Astrocyte (in vitro differentiated cells and primary cell): ENCODE measurements at places on chromosomes 1 and 21.

DNA sequence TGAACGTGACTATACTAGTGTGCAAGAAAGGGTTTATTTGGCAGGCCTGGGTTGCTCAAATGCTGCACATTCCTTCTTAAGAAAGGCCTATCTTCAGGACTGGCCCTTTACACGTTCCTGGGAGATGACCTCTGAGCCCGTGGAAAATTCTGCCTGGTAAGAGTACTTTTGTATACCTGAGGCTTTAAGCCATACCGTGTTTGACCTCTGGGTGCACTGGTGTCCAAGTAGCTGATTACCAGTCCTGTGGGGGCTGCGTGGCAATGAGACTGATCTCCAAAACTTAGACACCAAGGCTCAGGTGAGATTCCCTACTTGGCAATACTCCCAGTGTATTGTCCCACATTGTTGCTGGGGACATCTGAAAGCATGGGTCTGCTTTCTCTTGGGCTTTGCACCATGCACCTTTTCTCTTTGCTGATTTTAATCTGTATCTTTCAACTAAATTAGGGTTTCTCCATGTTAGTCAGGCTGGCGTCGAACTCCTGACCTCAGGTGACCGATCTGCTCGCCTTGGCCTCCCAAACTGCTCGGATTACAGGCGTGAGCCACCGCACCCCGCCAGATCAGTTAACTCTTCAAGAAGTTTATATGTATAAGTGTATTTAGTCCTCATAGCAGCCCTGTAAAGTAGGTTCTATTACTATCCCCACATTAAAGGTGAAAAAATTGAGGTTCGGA lies 44.5 kb downstream of the TRIM33 start:
- no peak for DNase-seq

- no peak for DNase-seq
These were observed 1290.8 kb downstream of the NCAM2 start for GRCh38 chr21:22288885-22289499.

DNA sequence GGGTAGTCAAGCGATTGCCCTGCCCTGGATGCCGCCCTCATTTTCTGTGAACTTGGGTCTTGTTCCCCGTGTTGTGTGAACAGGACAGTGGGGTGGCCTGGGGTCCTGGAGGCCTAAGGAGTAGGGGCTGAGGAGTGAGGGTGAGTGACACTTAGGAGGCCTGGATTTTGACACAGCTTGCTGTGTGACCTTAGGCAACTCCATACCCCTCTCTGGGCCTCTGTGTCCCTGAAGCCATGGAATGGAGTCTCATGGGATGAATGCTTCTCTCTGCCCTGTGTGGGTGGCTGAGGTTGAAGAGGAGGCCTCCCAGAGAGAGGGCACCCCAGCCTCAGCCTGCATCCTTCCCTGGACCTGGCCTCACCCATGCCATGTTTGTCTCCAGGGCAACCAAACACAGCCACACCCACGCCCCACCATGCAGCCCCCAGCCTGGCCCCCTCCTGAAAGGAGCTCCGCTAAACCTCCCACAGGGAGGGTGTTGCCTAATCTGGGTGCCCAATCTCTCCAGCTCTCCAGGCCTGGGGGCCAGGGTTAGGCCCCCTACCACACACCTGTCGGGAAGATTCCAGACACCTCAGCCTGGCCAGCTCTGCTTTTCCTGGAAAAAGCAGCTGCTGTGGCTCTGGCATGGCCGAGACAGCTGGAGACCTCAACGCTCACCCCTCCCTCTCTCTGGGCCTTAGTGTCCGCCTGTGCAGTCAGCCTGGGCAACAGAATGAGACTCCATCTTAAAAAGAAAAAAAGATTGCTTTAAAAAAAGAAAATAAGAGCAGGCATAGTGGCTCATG lies 9.9 kb downstream of the MYOM3 start:
- no peak for DNase-seq

DNA sequence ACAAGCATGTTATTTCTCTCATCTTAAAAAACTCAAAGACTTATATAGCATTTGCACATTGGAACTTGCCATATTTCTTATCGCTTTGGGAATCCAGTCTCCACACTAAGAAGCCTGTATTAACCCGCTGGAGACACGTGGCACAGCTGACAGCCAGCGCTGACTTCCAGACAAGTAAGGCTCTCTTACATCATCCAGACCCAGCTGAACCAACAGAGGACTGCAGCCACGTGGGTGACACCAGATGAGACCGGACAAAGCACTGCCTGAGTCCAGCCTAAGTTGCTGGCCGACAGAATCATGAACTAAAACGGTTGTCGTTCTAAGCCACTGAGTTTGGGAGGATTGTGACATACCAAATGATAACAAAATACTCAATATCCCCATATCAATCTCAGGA lies 6.3 kb upstream of the CD247 start:
- no peak for DNase-seq

- peak; percentile 10 for DNase-seq
These were observed 65.6 kb upstream of the KCTD3 start for GRCh38 chr1:215501496-215501895.

- DNase-seq, result peak; percentile 13
These were observed 2.9 kb upstream of the EFNA1 start for GRCh38 chr1:155124503-155125463.

GRCh38 chr1:109769330-109770078 lies 5.8 kb upstream of the EPS8L3 start:
- peak; percentile 84 for DNase-seq

DNA sequence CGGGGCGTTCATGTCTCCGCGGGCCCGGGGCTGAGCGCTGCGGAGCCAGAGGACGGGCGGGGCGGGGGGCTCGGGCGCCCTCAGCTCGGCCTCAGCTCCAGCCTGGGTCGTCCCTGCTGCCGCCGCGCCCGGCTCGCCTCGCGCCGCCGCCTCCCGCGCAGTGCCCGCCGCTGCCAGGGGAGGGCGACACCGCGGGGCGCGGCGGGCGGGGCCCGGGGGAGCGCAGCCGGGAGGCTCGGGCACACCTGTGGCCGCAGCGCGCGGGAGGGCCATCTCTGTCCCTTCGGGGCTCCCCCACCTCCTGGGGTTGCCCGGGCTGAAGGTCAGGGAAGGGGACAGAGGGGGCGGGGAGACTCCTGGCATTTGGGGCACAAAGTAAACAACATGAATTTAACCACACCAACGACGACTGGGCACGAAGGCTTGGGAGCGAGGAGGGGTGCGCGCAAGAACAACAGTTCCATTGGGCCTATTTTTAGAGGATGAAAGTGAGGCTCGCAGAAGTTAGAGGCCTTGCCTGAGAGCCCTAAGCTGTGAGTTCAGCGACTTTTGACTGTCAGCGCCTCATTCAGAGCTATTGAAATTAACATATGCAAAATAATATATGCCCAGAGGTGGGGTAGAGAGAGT lies at the start of gene FAM131C:
Gene FAM131C, minus strand, starts transcription at position 162 of the 630 bp plus-strand sequence. CDS start 209 bp downstream, outside the sequence.
- DNase-seq, result no peak
